ENCODE measurements at places on chromosomes 4 and X.

- no peak for DNase-seq
These were observed 20.5 kb downstream of the PSMD10 start for GRCh38 chrX:108070891-108071290.

DNA sequence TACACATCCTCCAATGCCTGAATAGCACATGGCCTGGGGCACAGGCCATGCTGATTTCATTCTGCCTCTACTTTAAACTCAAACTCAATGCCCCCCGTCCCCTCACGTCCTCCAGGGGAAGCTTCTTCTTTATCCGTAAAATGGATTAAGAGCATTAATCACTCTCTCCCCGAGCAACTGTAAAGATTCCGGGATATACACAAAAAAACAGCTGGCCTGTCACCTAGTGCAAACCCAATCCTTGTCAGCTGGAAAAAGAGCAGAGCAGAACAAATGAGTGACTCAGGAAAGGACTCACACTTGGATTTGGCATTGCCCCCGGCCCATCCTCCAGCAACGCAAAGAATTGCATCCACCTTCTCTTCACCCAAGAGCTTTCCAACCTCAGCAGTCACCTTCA lies 7.8 kb downstream of the QDPR start:
- no peak for DNase-seq

DNA sequence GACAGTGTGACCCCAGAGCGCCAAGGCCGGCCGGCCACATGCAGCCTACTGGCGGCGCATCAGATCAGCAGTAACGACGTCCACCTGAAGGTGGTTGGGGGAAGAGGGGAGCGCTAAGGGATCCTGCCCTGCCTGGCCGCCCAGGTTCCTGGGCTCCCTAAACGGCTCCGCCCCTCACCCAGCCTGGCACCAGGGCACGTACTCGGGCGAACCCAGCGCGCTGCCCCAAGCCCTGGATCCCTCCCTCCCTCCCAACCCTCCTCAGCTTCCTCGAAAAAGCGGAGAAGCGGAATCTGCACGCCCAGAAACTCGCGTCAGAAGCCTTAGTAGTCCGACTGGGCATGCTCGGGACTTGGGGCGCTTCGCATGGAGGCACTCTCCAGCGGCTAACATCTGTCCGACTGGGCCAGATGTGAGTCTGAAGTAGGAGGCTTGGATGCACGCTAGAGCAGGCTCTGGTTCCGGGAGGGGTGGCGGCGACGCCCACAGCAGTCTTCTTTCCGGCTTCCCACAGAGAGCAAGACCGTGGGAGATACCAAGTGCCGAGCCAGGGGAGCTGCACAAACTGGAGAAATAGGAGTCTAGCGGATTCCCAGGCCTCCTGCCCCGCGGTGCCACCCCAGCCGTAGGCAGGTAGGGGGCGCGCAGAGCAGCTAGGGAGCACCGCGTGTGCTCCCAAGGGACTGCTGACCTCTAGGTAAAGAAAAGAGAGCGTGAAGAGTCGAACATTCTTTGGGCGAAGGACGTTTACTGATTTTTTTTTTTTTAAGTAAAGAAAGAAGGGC lies 114.3 kb upstream of the TEX13C start:
- DNase-seq, result no peak

DNA sequence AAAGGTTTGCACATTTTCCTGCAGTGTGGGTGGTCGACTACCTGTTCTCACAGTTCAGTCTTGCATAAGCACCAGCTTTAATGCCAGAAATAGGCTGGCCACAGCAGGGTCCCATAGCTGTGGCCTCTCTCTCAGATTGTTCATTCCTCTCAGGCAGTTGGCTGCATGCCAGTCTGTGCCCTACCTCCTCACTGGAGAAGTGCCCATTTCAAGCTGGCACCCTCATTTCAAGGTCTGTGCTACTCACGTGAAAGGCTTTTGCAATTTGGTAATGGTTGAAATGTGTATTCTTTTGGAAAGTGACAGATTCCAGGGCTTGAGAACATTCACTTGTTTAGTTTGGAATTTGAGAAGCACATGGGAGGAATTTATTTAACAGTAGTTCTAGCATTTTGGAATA lies 28.9 kb upstream of the MTMR1 start:
- no peak for DNase-seq

DNA sequence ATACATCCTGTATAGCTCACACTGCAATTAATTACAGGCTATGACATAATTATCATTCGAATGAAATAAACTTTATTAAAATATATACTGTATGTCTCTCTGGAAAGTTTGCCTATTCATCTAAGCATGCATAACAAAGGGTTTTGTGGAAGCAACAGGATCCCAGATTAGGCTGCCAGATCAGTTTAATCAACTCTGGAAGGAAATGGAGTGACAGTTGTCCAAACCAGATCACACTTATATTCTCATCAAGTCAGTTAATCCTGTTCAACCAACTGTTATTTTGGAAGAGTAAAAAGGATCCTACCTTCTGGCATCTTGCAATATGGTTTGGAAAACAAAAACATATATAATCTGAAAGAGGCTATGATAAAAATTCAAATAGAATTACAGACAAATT lies 312.2 kb downstream of the FAT4 start:
- DNase-seq, result no peak

- no peak for DNase-seq
These were observed 8.9 kb upstream of the IRAK1 start for GRCh38 chrX:154028502-154029184.

DNA sequence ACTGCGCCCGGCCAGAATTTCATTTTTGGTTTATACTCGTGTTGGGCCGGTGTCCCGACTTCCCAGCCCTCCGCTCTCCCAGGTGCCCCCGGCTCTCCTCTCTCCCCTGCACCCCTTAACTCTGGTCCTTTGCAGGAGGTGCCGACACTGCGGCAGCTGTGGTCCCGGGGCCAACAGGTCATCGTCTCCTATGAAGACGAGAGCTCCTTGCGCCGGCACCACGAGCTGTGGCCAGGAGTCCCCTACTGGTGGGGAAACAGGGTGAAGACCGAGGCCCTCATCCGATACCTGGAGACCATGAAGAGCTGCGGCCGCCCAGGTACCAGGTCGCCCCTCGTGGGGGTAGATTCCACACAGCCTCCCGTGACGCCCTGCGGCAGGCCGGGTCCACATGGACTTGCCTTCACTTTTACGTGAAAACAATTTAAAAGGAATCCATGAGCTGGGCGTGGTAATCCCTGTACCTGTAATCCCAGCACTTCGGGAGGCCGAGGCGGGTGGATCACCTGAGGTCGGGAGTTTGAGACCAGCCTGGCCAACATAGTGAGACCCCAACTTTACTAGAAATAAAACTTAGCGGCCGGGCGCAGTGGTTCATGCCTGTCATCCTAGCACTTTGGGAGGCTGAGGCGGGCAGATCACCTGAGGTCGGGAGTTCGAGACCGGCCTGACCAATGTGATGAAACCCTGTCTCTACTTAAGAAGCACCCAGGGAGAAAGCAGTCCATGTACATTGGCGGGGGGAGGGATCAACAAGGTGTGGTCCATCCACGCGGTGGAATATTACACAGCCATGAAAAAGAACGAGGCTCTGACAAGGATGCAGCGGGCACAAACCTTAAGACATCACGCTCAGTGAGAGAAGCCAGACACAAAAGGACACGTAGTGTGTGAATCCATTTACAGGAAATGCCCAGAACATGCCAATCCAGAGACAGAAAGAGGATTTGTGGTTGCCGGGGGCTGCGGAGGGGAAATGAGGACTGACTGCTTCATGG lies 12.0 kb downstream of the PLCXD1 start:
- no peak for DNase-seq
